Activated CD4-positive, alpha-beta T cell treated with anti-CD3 and anti-CD28 coated beads for 48 hours (primary cell): ENCODE measurements at places on chromosomes 2 and 18.

GRCh38 chr2:156845806-156846558 lies 409.8 kb downstream of the GPD2 start:
- DNase-seq: no peak

DNA sequence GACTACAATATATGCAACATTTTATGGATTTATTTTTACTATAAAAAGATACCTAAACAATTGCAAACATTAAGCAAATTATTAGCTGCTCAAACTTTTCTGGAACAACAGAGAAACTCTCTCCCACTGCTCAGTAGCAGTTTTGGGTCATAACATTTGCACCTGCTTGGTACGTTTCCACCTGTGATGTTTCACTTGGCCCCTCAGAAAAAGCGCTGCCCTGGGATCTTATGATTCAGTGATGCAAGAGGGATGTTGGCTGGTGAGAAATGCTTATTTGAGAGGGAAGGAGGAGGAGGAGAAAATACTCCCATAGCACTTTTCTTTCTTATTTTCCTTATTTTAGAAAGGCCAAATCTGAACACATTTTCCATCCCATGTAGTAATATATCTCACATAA lies 9.2 kb downstream of the IRS1 start:
- no peak for DNase-seq

GRCh38 chr2:206083602-206084438 lies 2.2 kb downstream of the INO80D start:
- peak; percentile 38 for DNase-seq

DNA sequence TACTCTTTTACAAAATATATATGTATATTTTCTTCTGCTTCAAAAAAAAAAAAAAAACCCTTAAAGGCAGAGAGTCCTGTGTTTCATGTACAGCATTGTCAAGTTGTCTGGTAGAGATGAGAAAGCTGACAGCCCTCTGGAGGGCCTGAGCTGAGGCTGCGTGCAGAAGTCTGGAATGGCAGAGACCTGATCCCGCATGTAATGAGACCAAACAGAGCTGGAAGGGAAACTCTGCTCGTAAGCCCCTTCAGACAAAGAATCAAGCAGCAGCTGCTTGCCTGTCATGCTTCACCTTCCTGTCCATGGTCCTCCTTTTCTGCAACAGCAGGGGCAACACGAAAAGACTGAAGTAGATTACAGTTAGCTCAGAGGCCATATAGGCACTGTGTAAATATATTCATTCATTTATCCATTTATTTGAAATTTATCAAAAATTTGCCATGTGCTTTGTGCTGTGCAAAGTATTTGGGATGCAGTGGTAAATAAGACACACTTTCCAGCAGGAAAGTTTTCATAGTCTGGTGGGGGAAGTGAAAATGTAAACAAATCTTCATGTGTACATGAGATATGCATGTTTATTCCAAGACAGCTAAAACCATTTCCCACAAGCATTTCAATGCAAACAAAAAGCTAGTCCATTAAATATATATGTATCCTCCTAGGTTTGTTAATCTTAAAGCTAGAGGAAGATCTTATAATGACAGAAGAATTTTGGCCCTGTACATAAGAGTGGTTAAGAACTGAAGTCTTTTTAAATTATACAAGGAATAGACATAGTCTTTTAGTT lies 912.7 kb downstream of the CPS1 start:
- no peak for DNase-seq

- no peak for DNase-seq
Observed at GRCh38 chr2:33529771-33530481, 53.5 kb downstream of the RASGRP3 start.

DNA sequence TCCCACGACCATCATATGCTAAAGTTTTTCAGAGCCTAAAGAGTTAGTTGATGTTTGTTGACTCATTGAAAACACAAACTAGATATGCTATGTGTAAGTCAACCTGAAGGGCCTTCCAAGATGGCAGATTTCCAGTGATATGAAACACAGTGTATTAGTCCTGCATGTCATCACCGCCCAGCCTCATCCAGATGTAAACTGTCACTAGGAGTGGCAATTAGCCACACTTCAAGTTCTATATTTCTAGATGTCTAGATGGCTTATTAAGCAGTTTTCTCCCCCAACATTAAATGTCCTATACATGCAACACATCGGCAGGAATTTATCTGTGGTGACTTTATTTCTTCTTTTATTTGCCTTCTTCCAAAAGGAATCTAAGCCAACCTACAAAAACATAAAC lies 444.1 kb upstream of the SMIM21 start:
- no peak for DNase-seq

DNA sequence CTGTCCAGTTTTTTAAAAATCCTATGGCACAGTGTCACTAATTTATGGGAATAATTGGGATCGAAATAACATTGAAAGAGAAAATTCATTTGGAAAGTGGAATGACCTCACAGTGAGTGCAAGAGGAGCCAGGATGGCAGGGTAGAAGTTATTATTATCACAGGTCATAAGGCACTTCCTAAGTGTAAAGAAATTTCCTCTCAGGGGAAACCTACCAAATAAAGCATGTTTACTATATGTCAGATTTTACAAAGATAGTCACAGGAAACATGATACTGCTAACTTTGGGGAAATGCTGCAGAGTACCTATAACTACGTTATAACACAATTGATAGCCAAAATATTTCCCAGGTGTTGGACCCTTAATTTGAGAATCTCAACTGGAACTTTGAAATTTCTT lies 226.3 kb upstream of the SMAD7 start:
- DNase-seq: no peak

DNA sequence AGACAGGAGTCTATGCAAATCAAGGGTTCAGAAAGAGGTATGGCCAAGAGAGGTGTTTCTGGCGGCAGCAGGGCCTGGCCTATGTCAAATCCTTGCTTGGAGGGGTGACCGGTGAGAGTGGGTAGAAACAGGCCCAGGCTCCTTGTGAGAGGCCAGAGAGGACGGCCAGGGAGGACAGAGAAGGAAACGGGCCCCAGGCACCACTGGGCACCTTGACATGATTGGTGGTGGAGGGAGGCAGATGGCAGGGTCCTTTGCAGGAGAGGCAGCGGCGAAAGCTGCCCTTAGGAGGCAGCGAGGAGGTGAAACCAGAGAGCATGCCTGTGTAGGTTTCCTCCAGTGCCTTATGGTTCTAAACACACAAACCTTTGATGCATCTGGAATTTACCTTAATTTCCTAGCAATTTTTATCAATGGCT lies 6.2 kb downstream of the RAMP1 start:
- no peak for DNase-seq

- DNase-seq: no peak
Observed at GRCh38 chr2:19577723-19578122, 219.3 kb upstream of the OSR1 start.

DNA sequence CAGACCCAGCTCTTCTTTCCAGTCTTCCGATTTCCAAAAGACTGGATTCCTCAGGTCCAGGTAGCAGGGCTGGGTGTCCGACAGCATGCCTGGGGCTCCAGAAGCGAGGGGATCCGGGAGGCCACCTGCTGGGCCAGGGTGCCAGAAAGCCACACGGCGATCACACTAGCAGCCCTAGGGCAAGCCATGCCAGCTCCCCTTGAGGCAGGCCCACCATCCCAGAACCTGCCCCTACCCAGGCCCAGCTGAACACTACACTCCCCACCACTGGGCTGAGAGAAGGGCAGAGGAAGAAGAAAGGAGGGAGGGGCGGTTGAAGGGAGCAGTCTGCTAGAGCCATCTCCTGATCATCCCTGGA lies 163.1 kb downstream of the TNS1 start:
- no peak for DNase-seq

DNA sequence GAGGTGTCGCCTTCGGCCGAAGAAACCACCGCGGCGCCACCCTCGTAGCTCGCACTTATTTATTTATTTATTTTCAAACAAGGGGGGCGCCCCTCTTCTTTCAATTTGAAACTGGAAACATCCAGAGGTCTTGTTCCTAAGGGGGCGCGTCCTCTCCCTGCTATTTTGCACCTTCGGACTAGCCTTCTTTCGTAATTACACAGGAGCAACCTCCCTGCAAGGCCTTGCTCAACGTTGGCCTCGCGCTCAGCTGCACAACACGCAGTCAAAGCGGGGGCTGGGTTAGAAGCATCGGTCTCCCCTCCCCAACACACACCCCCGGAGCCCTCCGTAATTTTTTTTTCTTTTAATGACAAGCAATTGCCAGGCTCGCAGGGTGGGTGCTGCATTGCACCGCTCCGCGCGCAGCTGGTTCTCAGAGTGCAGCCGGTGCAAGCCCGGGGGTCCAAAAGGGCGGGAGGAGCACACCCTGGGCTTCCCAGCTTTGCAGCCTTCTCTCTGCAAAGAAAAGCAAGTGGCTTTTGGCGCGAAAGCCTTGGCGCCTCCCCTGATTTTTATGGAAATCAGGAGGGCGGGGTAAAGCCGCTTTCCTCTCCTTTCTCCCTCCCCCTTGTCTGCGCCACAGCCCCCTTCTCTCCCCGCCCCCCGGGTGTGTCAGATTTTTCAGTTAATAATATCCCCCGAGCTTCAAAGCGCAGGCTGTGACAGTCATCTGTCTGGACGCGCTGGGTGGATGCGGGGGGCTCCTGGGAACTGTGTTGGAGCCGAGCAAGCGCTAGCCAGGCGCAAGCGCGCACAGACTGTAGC lies at the start of gene MYCN:
Gene MYCN, plus strand, starts transcription at position 697 of the 807 bp plus-strand sequence. CDS start 1,515 bp downstream, outside the sequence.
- peak; percentile 63 for DNase-seq

- no peak for DNase-seq
Observed at GRCh38 chr18:73827801-73828200, 319.8 kb downstream of the FBXO15 start.

- no peak for DNase-seq
Observed at GRCh38 chr2:120869730-120870466, 134.2 kb downstream of the GLI2 start.

DNA sequence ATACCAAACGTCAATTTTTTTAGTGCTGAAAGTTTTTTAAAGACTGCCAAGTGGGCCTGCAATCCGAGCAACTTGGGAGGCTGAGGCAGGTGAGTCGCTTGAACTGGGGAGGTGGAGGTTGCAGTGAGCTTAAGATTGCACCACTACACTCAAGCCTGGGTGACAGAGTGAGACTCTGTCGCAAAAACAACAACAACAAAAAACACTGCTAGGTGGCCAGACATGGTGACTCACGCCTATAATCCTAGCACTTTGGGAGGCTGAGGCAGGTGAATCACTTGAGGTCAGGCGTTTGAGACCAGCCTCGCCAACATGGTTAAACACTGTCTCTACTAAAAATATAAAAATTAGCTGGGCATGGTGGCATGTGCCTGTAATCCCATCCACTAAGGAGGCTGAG lies 202.8 kb upstream of the COPS8 start:
- no peak for DNase-seq

- DNase-seq: no peak
Observed at GRCh38 chr2:10064932-10065772, 15.1 kb downstream of the CYS1 start.
